ENCODE measurements at places on chromosomes 1 and 21.
A peak's percentile ranks its signal among the peaks of the same experiment; 100 is the strongest.

GRCh38 chr1:109890115-109890953 lies 20.3 kb upstream of the CSF1 start:
- DNase-seq: peak; percentile 33

GRCh38 chr1:157306896-157307295 lies 168.7 kb upstream of the ETV3 start:
- DNase-seq: no peak

- no peak for DNase-seq
Measured at GRCh38 chr1:63920154-63921117, 146.6 kb downstream of the ROR1 start.

- DNase-seq: no peak
Measured at GRCh38 chr1:78728359-78728758, 78.7 kb downstream of the IFI44 start.

DNA sequence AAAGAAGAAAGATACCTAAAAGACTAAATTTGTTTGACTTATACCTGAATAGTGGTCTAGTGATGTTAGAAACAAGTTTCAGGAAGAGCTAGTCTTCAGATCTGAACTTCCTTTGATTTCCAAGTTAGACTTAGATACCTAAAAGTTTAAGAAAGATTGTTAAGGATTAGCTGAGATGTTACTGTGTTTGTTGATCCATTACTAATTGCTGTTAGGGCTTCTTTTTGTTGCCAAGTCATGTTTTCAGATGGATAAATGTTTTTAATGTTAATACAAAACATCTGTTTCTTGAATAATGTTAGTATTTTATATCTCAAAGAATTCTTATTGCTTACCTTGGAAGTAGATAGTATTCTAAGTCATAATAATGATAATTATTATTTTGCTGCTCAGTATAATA lies 11.6 kb downstream of the GNAI3 start:
- DNase-seq: no peak

GRCh38 chr21:38257667-38258066 lies 876 bp downstream of the KCNJ15 start:
- DNase-seq: no peak

- no peak for DNase-seq
Measured at GRCh38 chr1:15000671-15001070, 152.9 kb upstream of the TMEM51 start.

- DNase-seq: no peak
Measured at GRCh38 chr1:91633438-91633837, 132.8 kb downstream of the CDC7 start.

DNA sequence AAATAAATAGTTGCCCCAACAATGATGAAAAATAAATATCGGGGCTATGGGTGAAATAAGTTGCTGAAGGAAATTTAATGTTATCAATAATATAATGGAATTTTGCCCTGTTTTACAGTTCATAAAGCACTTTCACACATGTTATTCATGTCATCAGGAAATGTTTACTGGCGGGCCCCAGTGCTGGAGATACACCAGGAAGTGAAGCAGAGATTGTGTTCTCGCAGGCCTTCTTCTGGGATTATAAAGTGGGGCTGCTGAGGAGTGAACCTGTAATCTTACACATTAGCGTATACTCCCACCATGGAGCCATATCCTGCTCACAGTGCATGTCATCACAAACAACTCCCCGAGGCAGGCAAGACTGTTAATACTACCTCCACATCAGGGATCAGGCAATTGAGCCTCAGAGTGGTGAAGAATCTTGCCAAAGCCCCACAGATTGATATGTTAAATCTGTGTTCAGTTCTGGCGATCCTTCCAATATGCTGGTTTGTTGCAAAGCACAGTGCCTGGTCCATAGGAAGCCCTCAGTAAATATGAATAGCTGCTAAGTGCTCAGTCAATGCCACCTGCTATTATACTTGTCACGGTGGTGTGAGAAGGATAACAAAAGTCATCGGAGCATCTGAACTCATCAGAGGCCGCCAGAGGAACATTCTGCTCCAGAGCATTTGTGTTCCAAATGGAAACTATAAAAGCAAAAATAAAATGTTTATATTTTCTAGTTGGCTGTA lies 104.4 kb upstream of the UBE2U start:
- DNase-seq: no peak

- no peak for DNase-seq
Measured at GRCh38 chr1:18009055-18009454, 98.5 kb upstream of the IGSF21 start.

GRCh38 chr1:46532498-46533178 lies 18.8 kb downstream of the KNCN start:
- DNase-seq: peak; percentile 74

DNA sequence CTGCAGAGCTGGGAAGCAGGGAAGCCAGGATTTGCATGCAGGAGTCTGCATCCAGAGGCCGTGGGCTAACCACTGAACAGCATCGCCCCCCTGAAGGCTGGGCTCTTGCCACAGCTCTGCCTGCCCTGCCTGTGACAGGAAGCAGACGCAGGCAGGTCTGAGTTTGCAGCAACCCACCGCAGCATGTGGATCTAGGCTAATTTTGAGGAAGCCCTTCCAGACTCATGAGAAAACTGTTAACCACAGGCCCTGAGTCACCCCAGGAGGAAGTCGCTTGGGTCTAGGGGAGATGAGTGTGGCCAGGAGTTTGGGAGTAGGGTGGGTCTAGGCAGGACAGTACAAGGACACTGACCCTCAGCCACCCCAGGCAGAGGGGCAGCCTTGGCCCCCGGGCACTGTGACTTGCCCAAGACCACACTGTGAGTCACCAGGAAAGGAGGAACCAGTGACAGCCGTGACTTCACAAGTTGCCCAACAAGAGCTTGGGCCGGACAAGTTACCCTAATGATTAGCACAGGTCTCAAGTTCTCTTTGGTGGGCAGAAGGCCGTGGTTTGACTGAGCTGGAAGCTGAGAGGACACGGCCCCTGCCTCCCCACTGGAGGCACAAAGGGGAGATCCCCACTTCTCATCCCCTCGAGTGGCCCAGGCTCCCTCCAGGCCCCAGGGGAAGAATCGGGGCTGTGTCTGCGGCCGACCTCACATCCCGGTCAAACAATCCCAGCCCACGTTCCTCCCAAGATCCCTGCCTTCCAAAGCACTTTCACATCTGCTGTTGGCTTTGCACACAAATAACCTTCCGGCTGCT lies 826 bp downstream of the LAPTM5 start:
- peak; percentile 39 for DNase-seq

- no peak for DNase-seq
Measured at GRCh38 chr1:109828756-109829505, 65.2 kb upstream of the EPS8L3 start.

DNA sequence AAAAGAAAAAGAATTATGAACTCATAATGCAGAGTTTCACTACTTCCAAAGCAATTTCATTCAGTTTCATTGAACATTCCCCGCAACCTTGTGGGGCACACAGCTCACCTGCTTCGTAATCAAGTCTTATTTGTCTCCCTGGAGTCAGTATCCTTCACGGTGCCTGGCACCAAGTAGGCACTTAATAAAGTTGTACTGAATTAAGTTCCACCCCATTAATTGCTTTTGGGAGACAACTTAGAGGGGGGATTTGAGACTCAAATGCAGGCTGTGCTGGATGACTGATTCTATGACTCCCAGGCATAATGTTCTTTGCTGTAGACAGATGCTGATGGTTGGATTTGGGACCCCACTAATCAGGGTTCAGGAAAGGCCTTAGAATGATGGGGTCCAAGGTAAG lies 6.5 kb upstream of the ID3 start:
- DNase-seq: no peak

DNA sequence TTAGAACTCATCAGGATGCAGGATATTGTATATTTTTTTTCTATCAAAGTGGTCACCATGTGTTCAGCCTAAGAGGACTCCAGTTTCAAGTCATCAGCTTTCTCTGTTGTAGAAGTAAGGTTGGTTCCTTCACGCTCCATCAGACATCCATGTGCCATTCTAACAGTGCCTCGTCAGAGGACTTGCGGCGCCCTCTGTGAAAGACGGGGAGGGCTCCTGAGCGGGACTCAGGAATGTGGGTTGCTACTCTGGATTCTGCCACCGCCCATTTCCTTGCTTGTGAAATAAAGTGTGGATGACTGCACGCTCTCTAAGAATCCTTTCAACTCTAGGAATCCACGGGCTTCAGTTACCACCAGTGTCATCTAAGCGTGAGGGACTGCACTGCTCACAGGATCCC lies 593.5 kb downstream of the KIF26B start:
- no peak for DNase-seq

DNA sequence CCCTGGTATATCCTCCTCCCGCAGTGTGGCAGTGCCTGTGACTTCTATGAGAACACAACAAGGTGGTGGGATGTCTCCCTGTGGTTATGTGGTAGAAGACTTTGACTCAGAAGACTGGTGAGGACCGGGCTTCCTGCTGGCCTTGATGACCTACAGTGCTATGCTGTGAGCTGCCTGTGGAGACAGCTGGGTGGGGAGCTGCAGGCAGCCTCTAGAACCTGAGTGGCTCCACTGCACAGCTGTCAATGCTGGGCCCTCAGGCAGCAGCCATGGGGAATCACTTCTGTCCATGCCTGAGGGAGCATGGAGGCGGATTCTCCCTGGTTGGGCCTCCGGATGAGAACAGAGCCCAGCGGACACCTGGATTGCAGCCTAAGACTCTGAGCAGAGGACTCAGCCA lies 14.9 kb downstream of the SLC1A7 start:
- no peak for DNase-seq
